ENCODE measurements at places on chromosomes 6 and 20.

GRCh38 chr6:3259491-3259958 is 778 bp downstream of the PSMG4 start:
- DNase-seq = peak; percentile 71

- no peak for DNase-seq
These were observed 7.3 kb downstream of the TMEM181 start for GRCh38 chr6:158567152-158567551.

- no peak for DNase-seq
These were observed 82.4 kb downstream of the RTN4IP1 start for GRCh38 chr6:106546691-106547414.

GRCh38 chr20:760751-761417 is 7.4 kb downstream of the SLC52A3 start:
- DNase-seq = peak; percentile 94

GRCh38 chr20:18224968-18225568 is 63.3 kb upstream of the ZNF133 start:
- peak; percentile 63 for DNase-seq

GRCh38 chr6:2763345-2763841 is 1.8 kb upstream of the WRNIP1 start:
- no peak for DNase-seq

- no peak for DNase-seq
These were observed 6.7 kb downstream of the HLA-DQA1 start for GRCh38 chr6:32643904-32644303.

DNA sequence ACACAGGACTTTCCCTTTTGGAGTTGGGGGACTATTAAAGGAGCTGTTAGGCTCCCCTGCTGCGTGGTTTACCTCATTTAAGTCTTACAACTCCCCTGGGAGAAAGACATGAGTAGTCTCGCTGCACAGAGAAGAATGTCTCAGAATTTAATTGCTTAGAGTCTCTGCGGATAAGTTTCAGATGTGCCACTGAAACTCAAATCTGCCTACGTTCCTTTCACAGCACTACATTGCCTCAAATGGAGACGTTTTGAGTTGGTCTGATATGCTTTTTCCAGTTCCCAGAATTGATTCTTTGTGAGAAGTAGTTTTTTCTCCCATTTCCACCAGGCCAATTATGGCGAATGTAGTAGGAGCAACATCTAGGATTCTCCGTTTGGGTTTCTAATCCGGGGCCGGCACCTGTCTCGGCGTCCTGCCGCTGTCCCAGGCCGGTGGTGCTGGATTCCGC is 532 bp upstream of the SLC35F1 start:
- DNase-seq = no peak

- DNase-seq = no peak
These were observed 14.8 kb upstream of the SERPINB9 start for GRCh38 chr6:2917801-2918445.

DNA sequence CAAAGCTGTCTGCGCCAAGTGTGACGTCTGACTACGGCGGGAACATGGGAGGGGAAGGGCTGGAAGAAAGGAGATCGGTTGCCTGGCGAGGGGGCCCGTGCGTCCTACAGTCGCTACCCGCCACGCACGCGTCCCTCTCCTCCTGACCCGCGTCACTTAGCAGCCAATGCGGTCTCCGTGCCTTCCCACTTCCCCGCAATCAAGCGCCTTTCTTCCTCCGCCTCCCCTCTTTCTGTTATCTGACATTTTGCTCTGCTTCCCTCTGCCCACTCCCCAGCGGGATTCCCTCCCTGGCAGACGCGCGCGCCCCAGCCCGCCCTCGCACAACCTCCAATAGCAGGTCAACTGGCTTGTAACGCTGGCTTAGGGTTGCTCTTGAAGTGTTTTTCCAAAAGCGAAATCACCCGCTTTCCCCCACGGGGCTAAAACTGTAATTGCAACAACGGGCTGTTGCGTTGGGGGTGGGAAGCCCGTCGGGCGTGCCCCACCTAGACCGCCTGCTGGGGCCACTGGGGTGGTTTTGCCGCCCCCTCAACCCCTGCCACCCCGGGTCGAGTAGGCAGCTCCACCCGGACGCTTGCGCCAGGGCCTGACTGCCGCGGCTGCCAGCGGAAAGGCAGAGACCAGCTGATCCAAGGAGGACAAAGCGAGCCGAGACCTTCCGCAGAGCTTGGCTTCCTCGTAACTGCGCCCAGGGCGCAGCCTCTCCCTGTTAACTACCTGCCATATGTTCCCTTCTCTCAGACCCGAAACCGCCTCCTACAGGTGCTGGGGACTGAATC is 6.2 kb upstream of the SOX4 start:
- DNase-seq = peak; percentile 82

DNA sequence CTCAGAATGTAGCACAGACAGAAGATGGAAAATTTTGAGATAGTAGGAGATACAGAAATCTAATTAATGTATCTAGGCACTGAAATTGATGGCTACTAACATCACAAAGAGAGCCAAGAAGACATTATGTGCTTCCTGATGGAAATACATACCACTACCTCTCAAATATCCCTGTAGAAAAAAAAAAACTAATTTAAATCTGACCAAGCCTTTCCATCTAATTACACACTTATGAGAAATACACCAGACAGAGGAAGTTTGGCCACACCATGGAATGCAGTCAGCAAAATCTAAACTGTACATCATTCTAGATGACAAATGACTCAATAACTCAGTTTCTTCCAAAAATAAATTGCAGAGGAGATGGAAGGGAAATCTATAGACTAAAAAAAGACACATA is 18.9 kb downstream of the VPS52 start:
- DNase-seq = no peak

GRCh38 chr6:150929416-150929815 is 63.9 kb downstream of the MTHFD1L start:
- no peak for DNase-seq

DNA sequence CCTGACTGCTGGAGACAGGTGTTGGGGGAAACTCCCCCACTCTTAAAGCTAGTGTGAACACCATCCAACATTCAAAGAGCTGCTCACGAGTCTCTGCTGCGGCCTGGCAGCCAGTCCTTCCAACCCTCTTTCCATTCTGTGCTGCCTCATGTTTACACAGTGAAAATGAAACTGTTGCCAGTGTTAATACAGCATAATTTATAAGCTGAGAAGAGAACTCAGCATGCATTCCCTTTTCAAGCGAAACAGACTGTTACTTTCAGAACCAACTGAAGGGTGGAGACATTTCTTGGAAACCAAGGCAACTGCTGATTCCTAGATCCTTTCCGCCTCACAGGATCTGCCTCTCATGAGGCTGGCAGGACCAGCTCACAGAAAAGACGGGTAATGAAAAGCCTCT is 533.8 kb upstream of the ID4 start:
- no peak for DNase-seq

- no peak for DNase-seq
These were observed 103.0 kb downstream of the ADTRP start for GRCh38 chr6:11675601-11676000.

DNA sequence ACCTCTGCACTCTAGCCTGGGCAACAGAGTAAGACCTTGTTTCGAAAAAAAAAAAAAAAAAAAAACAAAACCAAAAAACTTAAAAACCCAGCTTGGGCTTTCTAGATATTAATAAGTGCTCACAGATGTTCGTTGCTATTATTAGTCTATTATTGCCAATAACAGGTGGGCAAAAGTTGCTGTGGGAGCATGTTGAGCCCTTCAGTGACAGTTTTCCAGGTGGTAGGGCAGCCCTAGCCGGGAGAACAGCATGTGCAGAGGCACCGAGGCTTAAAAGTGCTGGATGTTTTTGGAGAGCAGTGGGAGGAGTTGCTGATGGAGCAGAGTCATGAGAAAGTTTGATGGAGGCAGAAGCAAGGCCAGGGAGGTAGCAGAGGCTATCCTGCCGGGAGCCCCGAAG is 4.4 kb downstream of the PPP1R16B start:
- DNase-seq = no peak

DNA sequence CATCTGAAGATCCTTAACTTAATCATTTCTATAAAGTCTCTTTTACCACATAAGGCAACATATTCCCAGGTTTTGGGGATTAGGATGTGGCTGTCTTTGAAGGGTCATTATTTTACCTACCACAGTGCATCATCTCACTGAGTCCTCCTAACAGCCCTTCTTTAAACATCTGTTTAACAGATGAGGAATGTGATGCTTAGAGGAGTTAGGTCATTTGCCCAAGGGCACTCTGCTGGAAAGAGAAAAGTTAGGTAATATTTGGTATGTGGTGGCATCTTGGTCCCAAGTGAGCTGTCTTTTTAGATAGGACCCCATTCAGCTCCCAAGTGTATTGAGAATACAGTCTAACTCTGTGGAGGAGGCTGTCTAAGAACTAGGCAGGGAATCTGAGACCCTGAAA is 11.0 kb downstream of the MMP24 start:
- no peak for DNase-seq

DNA sequence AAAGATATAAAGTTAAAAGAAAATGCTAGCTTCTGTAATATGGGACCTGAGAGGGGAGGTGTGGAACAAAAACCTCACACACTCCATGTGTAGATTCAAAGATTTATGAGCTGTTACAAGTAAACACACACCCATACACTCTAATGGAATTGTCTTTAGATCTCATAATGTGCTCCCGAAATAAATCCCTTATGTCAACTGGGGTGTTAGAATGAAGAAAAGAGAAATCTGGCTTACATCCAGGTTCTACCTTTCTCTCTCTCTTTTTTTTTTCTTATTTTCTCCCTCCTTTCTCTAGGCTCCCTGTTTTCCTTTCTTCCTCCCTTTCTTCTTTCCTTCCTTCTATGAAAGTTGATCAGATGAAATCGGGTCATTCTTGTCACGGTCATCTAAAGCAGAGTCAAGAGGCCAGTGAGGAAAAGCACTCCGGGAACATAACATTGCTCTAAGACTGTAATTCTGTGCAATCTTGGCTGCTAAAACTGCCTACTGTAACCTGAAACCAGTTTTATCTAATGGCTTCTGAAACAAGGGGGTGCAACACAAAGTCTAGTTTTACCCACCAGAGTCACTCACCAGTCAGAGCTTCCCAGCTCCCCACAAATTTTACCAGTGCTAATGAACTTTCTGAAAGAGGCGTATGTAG is 68.3 kb upstream of the BTBD3 start:
- no peak for DNase-seq

DNA sequence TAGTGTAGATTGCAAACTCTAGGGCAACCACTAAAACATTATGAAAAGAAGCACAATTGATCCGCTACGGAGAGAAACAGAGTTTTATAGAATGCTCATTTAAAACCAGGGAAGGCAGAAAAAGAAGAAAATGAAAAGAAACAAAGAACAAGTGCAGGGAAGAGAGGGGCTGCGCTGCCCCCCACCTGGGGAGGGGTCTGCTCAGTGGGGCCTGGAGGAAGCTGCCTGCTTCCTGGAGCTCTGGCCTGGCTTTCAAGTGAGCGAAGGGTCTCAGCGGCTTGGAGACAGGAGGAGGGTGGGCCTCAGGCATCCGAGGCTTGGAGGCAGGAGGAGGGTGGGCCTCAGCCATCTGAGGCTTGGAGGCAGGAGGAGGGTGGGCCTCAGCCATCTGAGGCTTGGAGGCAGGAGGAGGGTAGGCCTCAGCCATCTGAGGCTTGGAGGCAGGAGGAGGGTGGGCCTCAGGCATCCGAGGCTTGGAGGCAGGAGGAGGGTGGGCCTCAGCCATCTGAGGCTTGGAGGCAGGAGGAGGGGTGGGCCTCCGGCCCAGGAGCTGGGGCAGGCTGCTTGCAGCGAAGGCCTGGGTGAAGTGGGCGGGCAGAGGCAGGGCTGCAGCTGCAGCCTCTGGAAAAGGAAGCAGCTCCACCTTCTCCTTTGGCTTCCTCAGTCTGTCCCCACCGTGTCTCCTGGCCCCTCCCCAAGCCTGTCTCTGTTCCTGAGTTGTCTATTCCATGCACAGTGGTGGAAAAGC is 406.3 kb downstream of the TAF4 start:
- peak; percentile 68 for DNase-seq
